K562 (cell line): ENCODE measurements at places on chromosomes 1 and 21. TPM values are rescaled to one million over a fixed set of nuclear protein-coding genes. Genes with fewer than 3 reads are reported as not detected.

The NMNAT2 gene
- total RNA-seq = not detected in 2 replicates

The FLVCR1 gene
- 12.7 and 13.4 TPM in 2 replicates for total RNA-seq

DNA sequence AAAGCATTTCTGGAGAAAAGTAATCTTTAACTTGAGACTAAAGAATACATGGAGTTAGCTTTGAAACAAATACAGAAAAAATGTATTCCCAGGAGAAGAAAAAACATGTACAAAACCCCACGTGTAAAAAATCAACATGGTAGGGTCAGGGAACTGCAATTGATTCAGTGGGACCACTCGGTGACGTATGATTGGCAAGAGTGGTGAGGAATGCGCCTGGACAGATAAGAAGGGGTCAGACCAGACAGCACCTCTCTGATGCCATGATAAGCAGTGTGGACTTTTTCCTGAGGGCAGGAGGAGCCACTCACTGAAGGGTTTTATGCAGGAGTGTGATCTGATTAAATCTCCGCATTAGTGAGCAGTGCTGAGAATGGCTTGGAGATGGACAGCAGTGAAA lies 142.5 kb downstream of the DAB1 start:
- H3K36me3 ChIP-seq = no peaks in the 10 kb centered on the region
- H3K27me3 ChIP-seq = no peaks in the 10 kb centered on the region
- no peak overlapping the region for H3K4me3 ChIP-seq

DNA sequence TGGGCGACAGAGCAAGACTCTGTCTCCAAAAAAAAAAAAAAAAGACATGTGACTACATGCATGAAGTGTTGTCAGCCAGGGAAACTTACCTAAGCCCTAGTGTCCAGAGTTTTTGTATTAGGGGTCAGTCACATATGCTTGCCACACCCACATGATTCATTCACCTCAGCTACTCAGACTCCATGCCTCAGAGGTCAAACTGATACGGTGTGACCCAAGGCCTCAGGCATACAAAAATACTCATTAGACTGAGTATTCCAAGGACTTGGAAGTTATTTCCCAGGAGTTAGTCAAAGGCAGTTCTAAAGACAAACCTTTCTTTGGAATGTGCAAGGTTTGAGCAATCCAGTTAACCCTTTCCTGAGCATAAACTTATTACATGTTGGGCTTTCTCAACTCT lies 6.3 kb upstream of the TRIM33 start:
- H3K27ac ChIP-seq = no peak overlapping the region
- H3K27me3 ChIP-seq = no peaks in the 10 kb centered on the region
- H3K4me1 ChIP-seq = peaks cover 16% of the 10 kb centered on the region
- H3K4me3 ChIP-seq = no peak overlapping the region
- H3K36me3 ChIP-seq = no peaks in the 10 kb centered on the region

- peak; percentile 22 for DNase-seq
- no peaks in the 10 kb centered on the region for H3K4me1 ChIP-seq
- H3K27ac ChIP-seq = no peak overlapping the region
Observed at GRCh38 chr21:28781602-28782276, 210.9 kb downstream of the LTN1 start.

DNA sequence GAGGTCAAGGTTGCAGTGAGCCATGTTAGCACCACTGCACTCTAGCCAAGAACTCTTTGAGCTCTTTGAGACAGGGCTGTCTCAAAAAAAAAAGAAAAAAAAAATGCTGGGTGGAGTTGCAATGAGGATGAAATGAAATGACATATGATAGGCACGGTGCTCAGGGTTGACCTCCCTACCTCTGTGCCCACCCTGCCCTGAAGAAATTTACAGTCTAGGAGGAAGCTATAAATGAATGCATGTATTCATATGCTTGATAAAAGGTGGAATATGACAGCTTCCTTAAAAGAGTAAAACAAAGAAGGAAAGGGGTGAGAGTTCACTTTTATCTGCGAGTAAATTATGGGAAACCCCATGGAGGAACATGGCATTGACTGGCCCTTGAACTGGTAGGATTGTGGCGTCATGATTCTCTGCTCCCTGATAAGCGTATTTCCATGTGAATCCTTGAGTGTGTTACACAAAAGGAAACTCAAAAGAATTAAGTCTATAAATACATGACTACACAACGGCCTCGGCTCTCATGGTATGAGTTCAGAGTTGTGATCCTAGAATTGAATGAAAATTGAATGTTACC lies 59.0 kb upstream of the RAVER2 start:
- H3K27me3 ChIP-seq = peaks cover 13% of the 10 kb centered on the region; the same call in 1 of the 2 replicates
- DNase-seq = no peak
- no peaks in the 10 kb centered on the region for H3K36me3 ChIP-seq
- H3K27ac ChIP-seq = no peak overlapping the region
- H3K4me1 ChIP-seq = no peaks in the 10 kb centered on the region
